NCI-H1417 (cell line): ENCODE measurements at places on chromosomes 7 and 10.

- DNase-seq = peak; percentile 88
Observed at GRCh38 chr7:9945857-9946256, 1027.8 kb upstream of the PHF14 start.

GRCh38 chr7:40354711-40355110, 219.9 kb downstream of the SUGCT start:
- DNase-seq = no peak

DNA sequence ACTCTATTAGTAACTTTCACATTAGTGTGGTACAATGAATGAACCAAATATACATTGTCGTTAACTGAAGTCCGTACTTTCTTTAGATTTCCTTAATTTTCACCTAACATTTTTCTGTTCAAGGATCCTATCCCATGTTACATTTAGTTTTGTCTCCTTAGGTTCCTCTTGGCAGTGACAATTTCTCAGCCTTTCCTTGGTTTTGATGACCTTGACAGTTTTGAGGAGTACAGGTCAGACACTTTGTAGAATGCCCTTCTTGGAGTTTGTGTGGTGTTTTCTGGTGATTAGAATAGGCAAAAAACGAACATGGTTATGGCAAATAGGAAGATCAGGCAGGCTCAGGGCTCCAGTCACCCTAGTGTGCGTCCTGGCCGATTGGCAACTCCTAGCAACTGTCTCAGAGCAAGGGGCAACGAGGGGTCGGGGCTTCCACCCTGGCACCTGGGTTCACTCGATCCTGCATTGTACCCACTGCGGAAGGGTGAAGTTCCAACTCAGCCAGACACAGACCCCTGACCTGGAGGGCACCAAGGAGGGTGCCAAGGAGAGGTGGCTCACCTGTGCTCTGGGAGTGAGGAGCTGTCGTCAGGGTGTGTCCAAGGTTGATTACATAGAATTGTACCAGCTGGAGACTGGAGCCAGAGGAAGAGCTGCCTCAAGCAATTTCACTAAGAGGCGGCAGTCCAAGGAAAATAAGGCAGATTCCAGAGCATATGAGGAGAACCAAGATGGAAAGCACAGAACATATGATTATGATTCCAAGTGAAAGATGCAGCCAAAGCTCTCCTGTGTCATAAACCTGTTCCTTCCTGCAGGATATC, 37.5 kb downstream of the PAPSS2 start:
- no peak for DNase-seq

DNA sequence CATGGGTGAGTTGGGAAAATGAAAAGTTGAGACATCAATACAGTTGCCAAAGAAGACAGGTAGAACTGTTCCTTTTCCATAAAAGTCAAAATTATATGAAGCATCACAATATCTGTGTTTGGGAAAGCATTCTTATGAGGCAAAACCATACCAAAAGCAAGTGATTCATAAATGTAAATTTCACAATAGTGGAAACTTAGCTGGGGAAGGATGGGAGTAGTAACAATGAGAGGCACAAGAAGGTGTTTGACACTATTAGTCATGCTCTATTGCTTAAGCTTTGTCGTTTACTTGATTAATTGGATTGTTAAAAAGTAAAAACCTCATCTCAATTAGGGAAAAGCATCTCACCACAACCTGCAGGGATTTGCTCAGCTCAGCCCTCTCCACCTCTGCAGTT, 240.2 kb downstream of the C7orf25 start:
- DNase-seq = no peak

DNA sequence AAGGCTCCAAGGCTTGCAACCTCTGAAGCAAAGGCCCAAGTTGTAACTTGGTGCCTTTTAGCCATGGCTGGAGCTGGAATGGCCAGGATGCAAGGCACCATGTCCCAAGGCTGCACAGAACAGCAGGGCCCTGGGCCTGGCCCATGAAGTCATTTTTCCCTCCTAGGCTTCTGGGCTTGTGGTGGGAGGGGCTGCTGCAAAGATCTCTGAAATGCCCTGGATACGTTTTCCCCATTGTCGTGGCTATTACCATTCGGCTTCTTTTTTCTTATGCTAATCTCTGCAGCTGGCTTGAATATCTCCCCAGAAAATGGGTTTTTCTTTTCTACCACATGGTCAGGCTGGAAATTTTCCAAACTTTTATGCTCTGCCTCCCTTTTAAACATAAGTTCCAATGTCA, 234.2 kb downstream of the CDK14 start:
- no peak for DNase-seq

- no peak for DNase-seq
Observed at GRCh38 chr10:29529146-29529545, 105.6 kb downstream of the SVIL start.

DNA sequence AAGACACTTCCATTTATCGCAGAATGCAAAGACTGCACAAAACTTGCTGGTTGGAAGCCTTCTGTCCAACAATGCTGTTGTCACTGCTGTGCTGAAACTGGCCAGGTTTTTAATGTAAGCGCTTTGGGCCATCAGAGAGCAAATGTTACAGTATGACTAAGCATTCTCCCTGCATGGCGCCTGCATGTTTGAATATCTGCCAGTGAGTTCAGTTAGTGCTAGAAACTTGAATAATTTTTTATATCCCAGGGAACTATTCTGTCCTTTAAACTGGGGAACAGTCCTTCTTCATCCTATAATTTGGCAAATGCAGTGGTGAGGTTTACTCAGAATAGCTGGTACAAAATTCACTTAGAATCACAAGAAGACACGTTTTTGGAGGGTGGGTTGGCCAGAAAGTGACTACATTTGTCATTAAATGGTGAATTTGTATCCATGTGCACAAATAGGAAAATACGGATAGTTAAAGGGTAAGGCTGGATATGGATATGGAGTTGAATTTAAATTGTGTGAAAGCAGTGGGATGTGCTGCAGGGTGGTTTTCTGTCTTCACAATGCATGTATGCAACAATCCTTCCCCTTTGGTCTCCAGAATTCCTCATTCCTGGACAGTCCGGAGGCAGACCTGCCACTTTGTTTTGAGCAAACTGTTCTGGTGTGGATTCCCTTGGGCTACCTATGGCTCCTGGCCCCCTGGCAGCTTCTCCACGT, 1.7 kb downstream of the ABCC2 start:
- no peak for DNase-seq

DNA sequence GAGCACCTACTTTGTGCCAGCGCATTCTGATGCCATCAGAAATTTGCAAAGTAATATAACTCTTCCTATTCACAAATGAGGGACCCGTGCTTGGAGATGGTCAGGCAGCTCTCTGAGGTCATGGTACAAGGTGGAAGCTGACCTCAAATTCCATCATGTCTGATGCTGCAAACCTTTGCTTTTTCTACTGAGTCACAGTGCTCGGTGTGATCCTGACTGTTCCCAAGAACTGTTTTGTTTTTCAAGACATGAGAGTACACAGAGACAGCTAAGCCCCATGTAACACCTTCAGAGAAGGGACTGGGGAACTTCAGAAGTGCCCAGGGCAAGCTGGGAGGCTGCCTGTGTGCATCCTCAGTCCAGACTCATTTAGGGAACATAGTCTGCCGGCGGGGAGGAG, 111.3 kb downstream of the FRMD4A start:
- DNase-seq = no peak

GRCh38 chr10:97037365-97038361, 148.1 kb downstream of the SLIT1 start:
- peak; percentile 77 for DNase-seq

GRCh38 chr10:72846238-72846637, 47.3 kb upstream of the OIT3 start:
- no peak for DNase-seq

GRCh38 chr7:51827631-51828030, 511.0 kb upstream of the COBL start:
- DNase-seq = peak; percentile 30

GRCh38 chr10:11373717-11374171, 237.7 kb downstream of the USP6NL start:
- peak; percentile 25 for DNase-seq

- DNase-seq = no peak
Observed at GRCh38 chr7:156360835-156361234, 279.7 kb upstream of the RNF32 start.

- DNase-seq = no peak
Observed at GRCh38 chr10:103280031-103280430, 3.1 kb downstream of the INA start.

- DNase-seq = peak; percentile 32
Observed at GRCh38 chr7:87128861-87129267, 23.4 kb upstream of the DMTF1 start.

GRCh38 chr7:34104115-34104514, 198.8 kb downstream of the BMPER start:
- DNase-seq = peak; percentile 4

DNA sequence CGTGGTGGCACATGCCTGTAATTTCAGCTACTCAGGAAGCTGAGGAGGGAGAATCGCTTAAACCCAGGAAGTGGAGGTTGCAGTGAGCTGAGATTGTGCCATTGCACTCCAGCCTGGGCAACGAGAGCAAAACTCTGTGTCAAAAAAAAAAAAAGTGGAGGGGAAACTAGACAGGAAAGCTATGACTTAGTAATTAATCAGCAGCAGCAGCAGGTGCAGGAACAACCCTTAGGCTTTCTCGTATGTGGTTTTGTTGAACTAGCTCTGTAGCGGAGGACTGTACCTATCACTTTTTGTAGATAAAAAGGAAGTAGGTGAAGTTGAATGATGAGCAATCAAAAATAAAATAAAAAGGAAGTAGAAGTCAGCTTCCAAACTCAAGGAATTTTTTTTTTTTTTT, 76.9 kb upstream of the KMT2C start:
- no peak for DNase-seq

GRCh38 chr10:113038183-113038582, 88.1 kb downstream of the TCF7L2 start:
- DNase-seq = peak; percentile 4

- DNase-seq = no peak
Observed at GRCh38 chr10:83205861-83206260, 933.4 kb upstream of the GHITM start.

DNA sequence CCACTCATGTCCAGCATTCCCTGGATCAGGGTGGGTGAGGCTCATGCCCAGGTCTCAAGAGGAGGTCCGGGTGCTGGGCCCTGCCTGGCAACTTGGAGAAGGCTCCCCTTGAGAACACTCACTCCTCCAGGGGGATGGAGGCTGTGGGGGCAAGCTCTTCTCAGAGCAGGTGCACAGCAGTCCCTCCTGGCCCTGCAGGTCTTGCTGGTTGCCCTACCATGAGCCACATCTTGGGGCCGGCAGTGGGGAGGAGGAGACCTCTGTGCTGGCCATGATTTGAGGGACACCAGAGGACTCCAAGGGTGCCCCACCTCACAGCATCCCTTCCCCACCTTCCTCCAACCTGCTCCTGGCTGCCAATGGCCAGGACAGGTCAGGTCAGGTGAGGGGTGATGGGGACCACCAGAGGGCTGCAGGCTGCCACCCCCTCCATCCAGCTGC, 87.4 kb upstream of the RET start:
- DNase-seq = no peak

DNA sequence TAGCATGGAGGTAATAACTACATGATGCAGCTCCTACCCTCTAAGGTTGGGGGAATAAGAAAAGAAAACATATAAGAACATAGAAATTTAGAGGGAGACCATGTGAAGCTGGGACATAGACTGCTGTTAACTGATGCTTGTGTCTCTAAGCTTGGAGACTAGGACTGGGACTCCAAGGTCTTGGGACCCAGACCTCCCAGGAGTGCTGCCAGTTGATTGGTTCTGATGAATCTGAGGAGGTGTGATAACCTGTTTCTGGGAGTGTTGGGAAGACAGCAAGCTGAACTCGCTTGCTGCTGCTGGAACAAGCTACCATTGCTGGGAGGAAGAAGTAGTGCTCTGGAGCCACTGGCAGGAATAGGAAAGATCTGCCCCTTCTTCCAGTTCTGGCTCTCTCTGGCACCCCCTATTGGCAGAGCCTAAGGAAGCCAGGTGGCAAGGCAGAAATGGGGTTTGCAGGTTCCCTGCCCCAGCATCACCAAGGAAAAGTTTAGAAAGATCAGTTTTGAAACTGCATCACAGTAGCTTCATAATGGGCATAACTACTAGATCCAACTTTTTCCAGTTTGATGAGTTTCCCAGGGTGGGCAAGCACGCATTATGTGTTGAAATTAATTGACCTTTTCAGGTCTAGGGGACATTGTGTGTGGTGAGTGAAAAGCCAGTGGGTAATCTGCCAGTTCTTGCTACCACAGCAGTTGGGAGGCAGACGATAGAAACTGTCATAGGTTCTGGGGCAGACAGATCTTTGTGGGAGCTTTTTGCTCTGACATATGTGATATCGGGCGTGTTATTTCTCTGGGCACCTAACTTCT, 140.7 kb downstream of the SND1 start:
- DNase-seq = peak; percentile 22

GRCh38 chr7:98423043-98423442, 22.2 kb upstream of the BAIAP2L1 start:
- DNase-seq = peak; percentile 56

DNA sequence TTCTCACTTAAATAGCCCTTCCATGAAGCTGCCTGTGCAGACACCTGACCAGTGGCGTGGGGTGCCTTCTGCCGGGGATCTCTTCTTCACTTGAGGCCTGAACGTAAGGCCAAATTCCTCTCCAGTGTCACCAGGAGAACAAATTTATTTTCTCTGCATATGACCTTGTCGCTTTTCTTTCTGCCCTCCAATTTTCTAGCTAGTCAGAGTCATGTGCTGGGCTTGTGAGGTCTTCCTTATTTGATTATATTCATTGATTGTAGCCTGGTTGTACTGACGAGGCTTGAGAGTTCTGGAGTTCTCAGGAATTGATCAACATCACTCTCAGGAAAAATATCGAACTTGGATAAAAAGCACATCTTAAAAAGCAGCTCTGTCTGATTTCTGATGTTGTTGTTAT, 255.7 kb downstream of the BUB3 start:
- DNase-seq = no peak

- DNase-seq = no peak
Observed at GRCh38 chr7:23001610-23002009, 12.3 kb downstream of the HYCC1 start.
